Jurkat, Clone E6-1 (cell line): ENCODE measurements at places on chromosomes 12 and 14.
A peak's percentile ranks its signal among the peaks of the same experiment; 100 is the strongest.

DNA sequence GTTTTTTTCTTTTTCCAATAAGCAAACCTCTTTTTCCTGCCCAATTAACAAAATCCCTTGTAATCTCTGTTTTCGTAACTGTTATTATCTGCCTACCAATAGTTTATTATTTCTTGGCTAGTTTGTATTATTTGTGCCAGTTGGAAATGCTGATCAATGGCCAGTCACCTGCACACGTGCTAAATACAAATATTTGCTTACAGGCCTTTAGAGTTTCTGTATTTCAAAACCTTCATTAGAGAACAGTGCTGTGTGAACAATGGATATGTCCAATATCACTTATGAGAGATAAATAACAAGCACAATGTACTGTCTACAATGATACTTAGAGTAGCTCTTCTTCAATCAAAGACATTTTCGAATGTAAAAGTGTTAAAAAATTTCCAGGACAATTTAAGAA, 10.8 kb upstream of the DYRK2 start:
- no peak for DNase-seq

DNA sequence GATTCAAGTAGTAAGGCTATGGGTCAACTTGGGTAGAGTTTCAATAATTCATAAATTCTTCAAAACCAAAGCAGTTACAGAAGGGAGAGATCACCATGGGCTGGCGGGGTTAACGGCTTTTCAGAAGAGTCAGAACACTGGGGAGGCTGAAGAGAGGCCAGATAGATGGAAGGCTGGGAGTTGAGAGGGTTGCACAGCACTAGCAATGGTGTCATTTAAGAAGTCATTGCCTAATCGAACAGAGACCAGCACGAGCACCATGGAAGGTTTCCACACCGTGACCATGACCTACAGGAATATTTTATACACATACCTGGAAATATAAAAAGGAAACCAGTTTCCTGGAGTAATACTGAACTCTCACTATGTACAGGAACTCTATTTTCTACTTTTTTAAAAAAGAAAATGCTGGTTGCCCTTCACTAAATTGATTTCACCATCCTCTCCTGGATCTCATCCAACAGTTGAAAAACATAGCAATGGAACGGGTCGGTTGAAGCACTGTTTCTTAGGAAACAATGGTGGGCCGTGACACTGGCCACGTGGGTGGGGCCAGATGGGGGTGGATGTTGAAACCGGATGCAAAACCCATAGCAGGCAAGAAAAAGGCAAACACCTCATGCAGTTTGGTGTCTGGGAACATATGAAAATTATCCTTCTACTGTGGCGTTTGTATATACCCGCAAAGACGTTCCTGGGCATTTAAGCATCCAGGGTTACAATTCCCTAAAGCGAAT, 38.0 kb upstream of the RIN3 start:
- no peak for DNase-seq

GRCh38 chr14:76950055-76951020, 78.2 kb downstream of the IRF2BPL start:
- no peak for DNase-seq

GRCh38 chr14:22551605-22551997, 37.4 kb downstream of the DAD1 start:
- DNase-seq, result no peak

DNA sequence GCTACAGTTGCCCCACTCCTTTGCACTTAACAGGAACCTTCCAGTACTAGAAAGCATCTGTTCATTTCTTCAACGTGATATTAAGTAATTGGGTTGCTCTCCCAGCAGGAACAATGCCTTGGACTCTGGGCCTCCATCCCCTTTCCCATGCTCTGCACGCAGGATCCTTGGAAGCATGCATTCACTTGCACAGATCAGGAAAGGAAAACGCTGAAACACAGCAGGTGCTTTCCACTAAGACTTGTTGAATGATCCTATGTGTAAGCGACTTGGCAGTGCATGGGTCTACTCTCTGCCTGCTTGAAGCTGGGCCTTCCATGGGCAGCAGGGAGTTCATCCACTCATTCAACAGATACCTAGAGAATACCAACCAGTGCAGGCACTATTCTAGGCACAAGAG, 2.3 kb downstream of the LTBP2 start:
- DNase-seq, result no peak

DNA sequence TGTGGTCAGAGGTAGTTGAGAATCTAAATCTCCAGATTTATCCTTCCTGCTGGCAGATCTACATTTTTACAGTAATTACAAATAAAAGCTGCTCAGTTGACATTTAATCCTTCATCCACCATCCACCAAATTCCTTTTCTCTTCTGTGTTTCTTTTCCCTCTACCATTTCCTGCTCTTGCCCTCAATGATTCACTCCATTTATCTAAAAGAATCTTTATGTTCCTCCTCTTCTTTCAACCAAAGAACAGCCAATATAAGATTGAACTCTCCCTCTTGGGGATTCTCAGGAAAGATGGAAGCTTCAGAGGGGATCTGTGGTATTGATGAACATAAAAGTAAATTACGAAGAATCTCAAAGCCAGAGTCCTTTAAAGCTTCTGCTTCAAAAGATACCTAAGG, 4.4 kb downstream of the MAP4K5 start:
- DNase-seq, result no peak

- no peak for DNase-seq
These were observed 207.2 kb upstream of the TMTC1 start for GRCh38 chr12:29990971-29991370.

DNA sequence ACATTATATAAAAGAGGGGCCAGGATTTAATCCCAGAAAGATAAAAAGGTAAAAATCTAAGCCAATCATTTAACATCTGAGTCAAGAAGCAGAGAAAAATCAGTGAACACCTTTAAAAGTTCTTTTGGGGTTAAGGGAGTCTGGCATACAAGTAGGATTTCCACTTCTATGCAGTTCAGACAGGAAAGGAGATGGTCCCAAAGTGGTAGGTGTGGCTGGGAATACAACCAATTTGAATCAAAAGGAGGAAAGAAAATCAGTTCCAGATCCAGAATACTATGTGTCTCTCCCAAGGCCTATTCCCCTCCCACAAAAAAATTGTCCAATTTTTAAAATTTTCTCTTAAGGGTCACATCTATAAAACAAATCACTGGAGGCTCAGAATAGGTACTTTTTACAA, 167.4 kb downstream of the PHLDA1 start:
- DNase-seq, result no peak

- DNase-seq, result no peak
These were observed 4.9 kb downstream of the HRK start for GRCh38 chr12:116876151-116876869.

DNA sequence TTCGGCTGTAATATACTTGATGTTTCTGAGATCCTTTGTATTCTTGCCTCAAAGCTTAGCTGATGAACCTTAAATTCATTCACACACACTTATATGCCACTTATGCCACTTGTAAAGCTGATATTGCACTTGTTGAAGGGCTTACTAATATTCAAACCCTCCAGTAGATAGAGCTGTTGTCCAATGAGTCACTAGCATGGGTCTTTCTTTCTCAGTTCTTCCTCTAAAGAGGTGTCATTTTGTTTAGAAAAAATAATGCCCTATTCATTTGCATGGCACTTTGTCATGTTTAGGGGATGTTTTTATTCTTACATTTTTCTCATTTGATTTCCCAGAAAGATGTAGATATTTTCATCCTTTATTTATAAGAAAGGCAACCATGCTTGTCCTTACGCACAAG, 56.4 kb downstream of the MON2 start:
- DNase-seq, result peak; percentile 8

- no peak for DNase-seq
These were observed 54.6 kb upstream of the USP44 start for GRCh38 chr12:95605875-95606274.

DNA sequence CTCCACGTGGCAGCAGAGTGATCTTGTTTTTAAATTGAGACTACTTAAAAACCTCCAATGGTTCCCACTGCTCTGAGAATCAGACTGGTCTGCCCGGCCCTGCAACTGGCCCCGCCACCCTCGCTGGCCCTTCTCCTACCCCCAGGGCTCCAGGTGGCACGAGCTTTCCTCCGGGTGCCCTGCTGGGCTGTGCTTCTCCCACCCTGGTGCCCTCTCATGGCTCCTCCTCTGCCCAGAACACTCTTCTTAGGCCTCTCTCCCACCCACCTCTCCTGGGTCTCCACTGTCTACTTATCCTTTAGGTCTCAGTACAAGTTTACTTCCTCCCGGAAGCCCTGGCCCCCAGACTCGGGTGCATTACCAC, 26.5 kb downstream of the CCDC92 start:
- no peak for DNase-seq
